NK-92 treated with Interleukin-12 subunit alpha and Interleukin-12 subunit beta, amount 100 ng/mL, for 24 hours (cell line): ENCODE measurements at places on chromosomes 7 and 10.

GRCh38 chr7:94170836-94171235 lies 166.7 kb upstream of the BET1 start:
- no peak for DNase-seq

GRCh38 chr7:108634036-108634435 lies 64.4 kb downstream of the DNAJB9 start:
- DNase-seq: no peak

DNA sequence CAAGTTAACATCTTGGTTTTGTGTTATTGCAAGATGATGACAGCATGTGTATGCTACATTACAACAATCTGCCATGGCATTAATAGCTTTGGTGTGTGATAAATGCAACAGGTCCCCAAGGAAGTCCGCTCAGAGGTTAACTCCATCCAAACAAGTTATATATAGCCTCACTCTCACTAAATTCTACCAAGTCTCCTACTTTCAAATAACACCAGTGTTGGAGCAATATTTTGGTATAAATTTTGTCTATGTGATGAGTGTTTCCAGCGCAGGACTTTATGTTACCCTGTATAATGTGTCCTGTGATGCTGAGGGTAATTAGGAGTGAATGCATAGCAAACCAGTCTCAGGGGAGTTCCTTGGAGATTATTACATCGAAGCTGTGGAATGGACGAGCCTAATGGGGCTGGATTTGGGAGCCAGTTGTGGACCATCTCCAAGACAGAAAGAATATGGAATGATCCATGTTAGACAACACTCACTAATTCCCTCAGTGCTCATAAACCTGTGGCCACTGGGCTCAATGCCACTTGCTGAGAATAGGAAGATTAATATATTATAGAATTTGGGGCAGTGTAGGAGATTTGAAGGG lies 127.6 kb upstream of the CXCL12 start:
- no peak for DNase-seq

- DNase-seq: no peak
Observed at GRCh38 chr10:69864321-69864720, 62.6 kb downstream of the COL13A1 start.

- no peak for DNase-seq
Observed at GRCh38 chr10:125482108-125482507, 200.9 kb downstream of the TEX36 start.

- no peak for DNase-seq
Observed at GRCh38 chr7:19709249-19709578, 377 bp upstream of the POLR1F start.
